ENCODE measurements at places on chromosomes 5 and 9.

DNA sequence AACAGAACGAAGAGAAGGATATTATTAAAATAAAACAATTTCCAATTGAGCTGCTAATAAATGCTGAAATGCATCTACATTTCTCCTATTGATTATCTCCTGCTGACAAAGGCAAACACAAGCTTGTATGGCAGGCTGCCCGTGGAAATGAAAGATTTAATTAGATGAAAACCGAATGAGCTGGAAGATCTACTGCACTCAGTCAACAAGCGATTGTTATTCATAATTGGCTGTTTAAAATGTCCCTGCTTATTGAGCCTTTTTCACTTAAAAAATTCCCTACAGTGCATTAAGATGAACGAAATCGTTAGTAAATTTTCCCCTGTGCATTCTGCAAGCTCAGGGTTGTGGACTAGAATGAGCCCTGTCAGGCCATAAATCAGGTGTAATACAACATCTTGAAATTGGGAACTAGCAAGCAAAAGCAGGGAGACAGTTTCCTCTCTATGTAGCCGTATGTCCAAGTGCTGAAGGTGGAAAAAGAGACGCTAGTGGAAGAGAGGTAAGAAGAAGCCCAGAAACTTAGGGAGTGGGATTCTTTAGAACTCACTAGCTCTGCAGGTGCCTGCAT lies 28.5 kb upstream of the KIF4B start:
- DNase-seq = no peak

DNA sequence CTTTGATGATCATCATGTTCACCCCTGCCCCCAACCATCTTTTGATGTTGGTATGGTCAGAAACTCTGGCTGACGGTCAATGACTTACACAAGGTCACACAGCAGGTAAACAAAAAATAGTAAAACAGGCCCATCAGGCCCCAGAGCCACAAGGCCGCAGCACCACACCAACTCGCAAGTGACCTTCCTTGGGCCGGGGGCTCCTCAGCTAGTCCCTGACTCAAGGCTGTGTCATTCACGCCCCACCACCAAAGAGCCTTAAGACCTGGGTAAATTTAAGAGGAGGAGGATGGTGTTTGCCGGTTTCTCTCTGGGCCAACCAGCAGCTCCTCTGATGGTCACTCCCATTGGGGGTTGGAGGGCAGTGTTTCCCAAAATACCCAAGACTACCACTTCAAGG lies 55.8 kb downstream of the PSMB7 start:
- no peak for DNase-seq

DNA sequence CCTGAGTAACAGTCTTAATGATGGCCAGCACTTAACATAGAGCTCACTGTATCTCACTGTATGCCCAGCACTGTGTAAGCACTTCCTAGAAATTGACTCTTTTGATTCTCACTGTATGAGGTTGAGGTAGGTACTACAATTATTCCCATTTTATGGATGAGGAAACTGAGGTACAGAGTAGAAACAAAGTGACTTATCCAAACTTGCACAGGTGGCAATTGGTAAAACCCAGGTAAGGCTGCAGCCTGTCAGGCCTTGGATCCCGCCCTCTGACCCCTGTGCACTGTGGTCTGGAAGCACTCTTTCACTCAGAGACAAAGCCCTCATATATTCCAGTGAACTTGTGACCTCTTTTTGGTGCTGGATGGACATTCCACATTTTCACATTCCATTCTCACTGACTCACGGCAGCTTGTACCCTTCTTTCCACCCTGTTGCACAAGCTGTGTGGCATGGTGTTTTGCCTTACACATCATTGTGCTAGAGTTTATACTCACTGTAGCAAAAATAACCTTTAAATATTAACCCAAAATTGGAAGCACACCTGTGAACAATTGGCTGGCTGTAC lies 21.7 kb downstream of the ANKRD55 start:
- DNase-seq = no peak

GRCh38 chr5:163363389-163363788 lies 74.0 kb upstream of the CCNG1 start:
- no peak for DNase-seq

- no peak for DNase-seq
These were observed 55.1 kb downstream of the CDK5RAP2 start for GRCh38 chr9:120524863-120525262.

- no peak for DNase-seq
These were observed 179.6 kb downstream of the MLLT3 start for GRCh38 chr9:20442461-20443319.

- DNase-seq = no peak
These were observed 83.7 kb downstream of the PDE6A start for GRCh38 chr5:149860801-149861322.

DNA sequence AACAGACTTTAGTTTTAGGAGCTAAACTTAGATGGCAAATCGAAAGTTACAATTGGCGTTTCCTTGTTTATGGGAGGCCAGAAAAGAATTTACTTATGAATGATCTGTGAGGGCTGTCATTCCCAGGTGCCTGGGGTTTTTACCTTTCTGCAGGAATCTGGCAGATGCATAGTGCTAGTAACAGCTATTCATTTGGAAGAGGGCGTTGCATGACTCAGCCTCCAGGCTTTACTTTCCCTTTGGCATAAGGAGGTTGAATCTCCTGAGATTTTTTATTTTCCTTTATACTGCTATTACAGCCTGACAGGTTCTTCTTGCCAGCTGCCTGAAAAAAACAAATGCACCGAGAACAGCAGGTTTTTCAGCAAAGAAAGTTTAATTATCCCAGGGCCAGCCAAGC lies 30.0 kb downstream of the CARD6 start:
- no peak for DNase-seq

GRCh38 chr5:110262749-110263148 lies 463.7 kb downstream of the TMEM232 start:
- DNase-seq = no peak

DNA sequence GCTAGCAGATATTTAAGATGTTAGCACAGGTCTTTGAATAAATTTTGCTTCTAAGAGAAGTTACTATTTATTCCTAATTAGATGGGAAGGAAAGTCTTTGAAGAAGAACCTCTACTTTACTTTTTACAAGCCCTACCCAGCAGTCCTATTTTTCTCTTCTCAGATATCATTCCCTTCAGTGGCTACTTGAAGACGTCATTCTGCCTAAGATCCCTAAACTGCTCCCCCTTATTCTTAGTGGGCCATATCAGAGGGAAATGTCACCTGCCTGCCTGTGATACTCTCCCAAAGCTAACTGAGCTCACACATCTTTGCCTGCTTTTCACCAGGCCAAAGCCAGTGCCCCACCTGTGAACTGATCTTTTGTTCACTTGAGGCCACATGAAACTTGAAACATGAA lies 16.5 kb upstream of the TMED9 start:
- DNase-seq = no peak

DNA sequence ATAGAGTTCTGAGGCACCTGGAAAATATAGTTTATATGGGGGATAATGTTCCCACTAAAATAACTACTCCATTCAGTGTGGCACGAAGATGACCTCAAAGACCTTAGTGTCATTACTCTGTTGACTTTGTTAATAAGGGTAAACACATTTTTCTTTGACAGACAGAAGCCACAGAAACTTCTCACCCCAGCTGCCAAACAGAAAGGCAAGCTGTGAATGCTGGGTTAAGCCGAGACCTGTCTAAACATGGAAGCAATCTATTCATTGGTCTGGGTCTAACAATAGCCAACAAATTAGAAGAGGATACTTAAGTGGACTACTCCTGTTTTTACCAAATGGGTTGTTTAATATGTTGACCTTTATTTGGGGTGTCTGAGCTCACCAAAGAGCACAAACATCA lies 171.4 kb downstream of the TLE1 start:
- DNase-seq = no peak

- no peak for DNase-seq
These were observed 3.1 kb upstream of the PRELID2 start for GRCh38 chr5:145838276-145838675.

DNA sequence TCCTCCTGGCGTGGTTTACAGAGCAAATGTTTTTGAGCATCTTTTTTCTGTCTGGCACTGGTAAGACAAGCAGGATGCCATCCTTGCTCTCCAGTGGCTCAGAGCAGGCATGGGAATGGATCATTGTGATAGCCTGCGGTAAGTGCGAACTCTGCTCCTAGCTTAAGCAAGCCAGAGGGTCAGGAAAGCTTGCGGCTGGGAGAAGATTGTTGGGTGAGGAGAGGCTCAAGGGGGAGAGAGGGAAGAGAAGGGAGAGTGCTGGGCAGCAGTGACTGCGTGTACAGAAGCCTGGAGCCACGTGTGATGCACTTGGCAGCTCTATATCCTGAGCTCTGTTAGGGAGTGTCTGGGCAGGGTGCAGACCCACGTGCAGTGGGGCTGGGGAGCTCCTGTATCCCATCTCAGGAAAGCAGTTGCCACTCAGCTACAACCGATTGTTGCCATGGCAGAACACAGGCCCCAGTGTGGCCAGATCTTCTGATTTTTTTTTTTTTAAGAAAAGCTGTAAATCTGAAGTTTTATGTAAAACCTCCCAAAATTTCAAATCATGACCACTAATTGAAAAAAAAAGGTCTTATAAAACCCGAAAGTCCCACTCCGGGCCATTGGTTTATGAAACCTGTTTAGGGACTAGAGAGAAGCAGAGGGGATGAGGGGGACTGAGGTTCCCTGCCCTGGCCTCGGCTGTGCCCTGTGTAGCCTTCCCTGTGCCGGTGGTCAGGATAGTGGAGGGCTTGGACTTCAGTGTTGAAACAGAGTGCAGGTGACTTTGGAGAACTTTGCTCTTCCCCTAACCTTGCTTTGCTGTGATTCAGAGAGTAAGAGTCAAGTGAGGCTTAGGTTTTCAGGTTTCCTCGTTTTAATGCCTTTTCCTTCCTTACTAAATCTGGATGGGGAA lies 67.3 kb downstream of the ZNF618 start:
- DNase-seq = no peak

GRCh38 chr9:37209431-37210386 lies 89.3 kb downstream of the ZCCHC7 start:
- no peak for DNase-seq

DNA sequence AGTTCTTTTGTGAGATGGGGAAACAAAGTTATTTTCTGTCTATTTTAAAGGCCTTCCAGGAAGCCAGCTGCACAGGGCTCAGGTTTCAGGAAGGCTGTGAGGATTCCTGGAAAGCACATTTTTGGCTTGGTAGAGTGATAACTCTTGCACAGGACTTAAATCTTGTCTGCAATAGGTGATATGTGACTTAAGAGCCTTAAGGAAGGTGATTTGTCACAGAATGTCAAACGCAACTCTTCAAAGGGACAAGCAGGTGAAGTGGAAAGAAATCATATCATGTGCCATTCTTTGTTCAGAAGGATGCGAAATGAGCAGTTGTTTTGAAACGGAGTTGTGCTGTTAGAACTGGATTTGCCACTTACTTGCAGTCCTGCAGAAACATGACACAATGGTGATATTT lies 459.3 kb downstream of the MAT2B start:
- no peak for DNase-seq

Measured in stimulated activated naive B cell treated with anti-CD40 and anti-IgM and Interleukin-4, amounts not matched to agents 10 μg/mL and 1 μg/mL and 100 μg/mL, for 72 hours (primary cell).